ENCODE measurements at places on chromosomes 5 and 9.

- peak; percentile 34 for DNase-seq
Observed at GRCh38 chr5:151745071-151745705, 13.2 kb downstream of the ATOX1 start.

GRCh38 chr5:137055271-137055872, 443.8 kb downstream of the SPOCK1 start:
- DNase-seq, result no peak

DNA sequence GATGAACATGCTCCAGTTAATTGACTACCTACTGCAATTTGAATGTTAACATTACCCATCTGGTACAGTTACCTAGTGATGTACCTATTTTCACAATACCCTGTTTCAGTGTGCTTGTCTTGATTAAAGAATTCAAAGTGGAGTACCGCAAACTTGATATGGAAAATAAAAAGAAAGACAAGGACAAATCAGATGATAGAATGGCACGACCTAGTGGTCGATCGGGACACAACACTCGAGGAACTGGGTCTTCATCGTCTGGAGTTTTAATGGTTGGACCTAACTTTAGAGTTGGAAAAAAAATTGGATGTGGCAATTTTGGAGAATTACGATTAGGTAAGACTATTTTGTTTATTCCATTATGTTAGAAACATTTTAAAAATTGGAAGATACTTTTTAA, 33.5 kb downstream of the CSNK1G3 start:
- DNase-seq, result peak; percentile 4

DNA sequence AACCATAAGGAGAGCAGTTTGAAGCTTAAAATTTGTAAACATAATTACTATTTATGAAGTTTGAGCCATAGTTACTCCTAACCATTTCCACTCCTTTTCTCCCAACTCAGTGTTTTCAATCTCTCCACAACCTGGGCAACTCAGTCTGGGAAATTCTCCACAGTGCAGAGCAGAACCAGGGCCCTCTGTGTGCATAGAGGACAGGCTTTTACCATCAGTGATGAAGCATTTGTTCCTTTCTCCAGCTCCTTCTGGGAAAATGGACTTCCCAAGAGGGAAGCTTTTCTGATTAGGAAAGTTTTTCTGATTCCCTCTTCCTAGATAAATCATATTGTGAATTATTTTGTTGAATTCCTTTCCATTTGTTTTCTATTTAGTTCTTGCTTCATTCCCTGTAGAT, 132.3 kb upstream of the MPDZ start:
- DNase-seq, result no peak

DNA sequence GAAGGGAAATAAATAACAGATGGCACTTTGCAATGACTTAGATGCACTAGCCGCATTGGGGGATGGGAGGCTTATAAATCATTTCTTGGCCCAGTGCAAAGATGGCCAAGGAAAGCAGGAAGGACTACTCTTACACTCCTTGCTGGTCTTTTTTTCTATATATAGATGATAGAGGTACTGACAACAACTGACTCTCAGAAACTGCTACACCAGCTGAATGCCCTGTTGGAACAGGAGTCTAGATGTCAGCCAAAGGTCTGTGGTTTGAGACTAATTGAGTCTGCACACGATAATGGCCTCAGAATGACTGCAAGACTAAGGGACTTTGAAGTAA, 1.7 kb downstream of the CCNG1 start:
- no peak for DNase-seq

DNA sequence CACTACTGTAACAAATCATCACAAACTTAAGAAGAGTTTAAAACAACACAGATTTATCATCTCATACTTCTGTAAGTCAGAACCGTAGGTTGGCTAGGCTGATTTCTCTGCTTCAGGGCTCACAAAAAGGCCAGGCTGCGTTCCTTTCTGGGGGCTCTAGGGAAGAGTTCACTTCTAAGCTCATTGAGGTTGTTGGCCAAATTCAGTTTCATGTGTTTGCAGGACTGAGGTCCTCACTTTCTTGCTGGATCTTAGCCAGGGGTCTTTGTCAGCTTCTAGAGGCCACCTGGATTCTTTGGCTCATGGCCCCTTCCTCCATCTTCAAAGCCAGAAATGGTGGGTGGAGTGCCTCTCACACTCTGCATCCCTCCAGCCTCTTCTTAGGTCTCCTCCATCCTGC, 76.0 kb downstream of the ACTBL2 start:
- DNase-seq, result no peak

- peak; percentile 73 for DNase-seq
Observed at GRCh38 chr5:177476531-177477233, 3.2 kb upstream of the DBN1 start.

DNA sequence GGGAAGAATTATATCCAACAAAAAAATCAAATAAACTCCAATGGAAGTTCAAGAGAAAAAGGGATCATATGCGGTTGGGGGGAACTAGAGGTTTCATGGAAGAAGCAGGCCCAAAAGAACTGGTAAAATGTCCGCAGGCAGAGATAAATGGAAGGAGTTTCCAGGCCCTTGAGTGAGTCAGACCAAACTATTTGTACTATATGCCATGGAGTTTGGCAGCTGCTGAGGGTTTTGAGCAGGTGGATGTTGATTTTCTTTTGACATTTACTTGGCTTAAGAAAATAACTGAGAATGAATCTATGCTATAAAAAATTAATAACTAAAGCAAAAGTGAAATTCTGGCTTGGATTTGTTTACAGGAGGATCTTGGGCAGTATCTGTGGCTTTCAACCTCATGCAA, 33.7 kb downstream of the MINAR2 start:
- no peak for DNase-seq

DNA sequence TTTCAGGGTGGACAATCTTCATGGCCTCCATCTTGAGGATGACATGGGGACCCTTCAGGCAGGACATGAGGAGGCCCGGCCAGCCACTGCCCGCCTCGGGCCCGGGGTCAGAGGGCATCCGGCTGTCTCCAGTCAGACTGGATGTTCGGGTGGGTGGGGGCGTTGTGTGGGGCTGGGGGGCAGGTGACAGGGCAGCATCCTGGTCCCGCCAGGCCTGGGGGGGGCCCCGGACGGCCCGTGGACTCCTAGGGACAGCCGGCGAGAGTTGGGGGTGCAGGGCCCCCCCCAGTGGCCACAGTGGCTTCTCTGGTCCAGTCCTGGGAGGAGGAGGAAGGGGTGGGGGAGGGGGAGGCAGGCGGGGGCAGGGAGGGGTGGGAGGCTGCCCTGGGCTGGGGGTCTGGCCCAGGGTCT, 940 bp downstream of the RNF208 start:
- DNase-seq, result no peak

DNA sequence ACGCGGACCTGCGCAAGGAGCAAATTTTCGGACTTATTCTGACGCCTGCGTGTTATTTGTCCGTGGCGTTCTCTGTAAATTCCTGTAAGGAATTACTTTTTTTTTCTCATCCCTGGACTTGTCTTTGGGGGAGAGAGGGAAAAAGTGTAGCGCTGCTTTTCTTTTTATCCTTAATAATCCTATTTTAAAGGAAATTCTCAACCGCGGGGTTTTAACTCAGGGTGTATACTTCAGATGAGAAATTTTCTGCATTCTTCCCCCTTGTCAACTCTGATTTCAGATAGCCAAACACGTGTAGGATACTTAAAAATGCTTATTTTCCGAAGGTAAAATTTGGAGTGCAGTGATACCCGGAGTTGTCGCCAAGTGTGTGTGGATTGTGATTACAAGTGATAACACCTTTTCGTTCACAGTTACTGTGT, 853 bp downstream of the DCP2 start:
- DNase-seq, result no peak

DNA sequence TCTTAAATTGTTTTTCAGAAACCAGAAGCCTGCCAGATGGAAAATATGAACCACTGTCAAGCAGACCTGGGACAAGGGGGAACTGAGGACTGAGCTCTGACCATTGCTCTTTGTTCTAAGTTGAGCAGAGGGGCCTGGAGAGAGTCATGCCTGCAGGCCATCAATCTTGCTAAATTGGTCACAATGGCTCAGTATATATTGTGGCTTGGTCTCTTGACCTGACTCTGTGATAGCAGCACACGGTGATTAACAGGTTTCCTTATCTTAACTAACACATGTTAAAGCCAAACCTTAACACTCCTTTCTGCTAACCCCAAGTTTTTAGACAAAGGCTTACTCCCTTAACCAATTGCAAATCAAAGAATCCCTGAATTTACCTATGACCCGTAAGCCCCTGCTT, 1281.2 kb upstream of the NUDT12 start:
- DNase-seq, result no peak

DNA sequence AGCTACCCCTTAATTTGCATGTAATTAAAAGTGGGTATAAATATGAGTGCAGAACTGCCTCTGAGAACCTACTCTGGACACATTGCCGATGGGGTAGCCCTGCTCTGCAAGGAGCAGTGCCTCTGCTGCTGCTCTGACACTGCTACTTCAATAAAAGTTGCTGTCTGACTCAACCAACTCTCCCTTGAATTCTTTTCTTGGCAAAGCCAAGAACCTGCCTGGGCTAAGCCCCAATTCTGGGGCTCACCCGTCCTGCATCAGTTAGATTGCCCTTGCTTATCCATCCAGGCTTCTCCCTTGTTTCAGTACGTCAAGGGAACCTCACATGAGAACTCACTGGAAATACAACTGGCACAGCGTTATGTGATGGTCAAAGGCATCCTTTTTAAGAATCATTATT, 44.1 kb downstream of the FBXL7 start:
- DNase-seq, result no peak

DNA sequence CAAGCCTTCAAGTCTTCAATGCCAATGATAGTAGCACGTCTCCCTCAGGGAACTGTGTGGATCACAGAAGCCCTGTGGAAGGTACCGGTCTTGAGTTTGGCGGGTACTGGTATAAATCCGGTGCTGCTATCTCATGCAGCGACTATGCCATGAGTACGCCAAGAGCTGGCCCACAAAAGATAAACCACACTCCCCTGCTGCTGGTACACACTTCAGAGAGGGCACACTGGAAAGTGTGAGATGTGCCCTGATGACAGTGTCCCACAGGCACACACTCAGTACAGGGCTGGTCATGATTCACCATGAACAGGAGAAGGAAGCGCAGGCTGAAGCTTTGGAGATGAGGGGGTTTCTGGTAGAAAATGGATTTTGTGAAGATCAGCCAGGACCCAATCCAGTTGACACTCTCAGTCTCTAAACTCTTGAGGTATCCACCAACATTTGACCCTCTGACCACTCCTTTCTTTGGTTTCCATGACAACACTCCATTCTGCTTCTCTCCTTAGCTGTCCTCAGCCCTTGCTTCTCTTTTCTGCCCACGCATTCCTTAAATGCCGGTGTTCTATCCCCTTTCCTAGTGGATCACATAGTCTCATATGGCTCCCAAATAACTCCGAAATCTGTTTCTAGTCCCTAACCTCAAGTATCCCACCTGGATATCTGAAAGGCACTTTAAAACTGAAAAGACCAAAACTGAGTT, 5.1 kb downstream of the AMACR start:
- no peak for DNase-seq

GRCh38 chr5:133230823-133231578, 179.2 kb downstream of the HSPA4 start:
- DNase-seq, result no peak
